ENCODE measurements at places on chromosomes 7 and 10.

DNA sequence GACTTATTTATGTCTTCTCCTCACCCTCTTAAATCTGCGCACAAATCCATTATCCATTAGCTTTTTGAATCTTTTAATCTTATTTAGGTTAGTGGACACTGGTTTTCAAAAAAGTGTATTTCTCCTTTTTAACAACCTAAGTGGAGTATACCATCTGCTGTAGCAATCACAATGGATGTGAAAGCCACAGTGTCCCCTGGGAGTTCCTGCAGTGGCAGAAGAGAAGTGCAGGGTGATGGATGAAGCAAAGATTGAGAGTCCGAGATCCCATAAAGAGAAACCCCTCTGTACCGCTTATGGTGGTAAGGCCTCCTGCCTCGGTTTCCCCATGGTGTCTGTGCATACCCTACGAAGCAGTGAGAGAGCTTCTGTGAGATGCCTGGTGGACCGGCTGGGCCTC is 236.4 kb downstream of the COBL start:
- no peak for DNase-seq

- no peak for DNase-seq
Measured at GRCh38 chr10:3672220-3672619, 112.8 kb downstream of the KLF6 start.

DNA sequence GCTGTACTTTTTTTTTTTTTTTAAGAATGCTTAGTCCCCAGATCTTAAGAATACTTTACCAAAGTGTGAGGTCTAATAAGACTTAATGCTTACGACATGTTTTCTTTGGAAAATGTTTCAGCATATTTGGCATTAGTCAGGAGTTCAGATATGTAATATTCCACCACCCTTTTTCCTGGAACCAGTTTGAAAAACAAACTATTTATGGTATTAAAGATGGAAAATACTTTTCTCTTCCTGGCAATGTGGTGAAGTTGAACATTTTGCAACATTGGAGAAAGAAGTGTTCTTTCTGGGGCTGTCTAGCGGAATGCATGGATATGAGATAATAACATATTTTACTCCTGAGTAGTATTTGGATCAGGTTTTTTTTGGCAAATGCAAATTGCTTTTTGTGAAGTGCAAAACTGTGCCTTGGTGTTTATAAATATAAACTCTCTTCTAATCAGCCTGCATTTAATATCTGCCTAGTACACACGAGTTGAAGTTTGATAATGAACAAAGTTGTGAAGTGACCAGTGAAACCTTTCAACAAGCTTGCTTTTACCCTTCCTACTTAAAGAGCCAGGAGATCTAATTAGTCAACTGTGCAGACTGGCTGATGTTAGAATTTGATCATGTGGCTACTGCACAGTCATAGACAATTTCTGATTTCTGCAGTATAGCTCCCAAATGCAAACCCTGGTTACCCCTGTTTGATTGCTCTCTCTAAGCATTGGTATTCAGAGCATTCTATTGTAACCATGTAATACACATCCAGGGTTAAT is 20.9 kb downstream of the MAP3K8 start:
- no peak for DNase-seq

DNA sequence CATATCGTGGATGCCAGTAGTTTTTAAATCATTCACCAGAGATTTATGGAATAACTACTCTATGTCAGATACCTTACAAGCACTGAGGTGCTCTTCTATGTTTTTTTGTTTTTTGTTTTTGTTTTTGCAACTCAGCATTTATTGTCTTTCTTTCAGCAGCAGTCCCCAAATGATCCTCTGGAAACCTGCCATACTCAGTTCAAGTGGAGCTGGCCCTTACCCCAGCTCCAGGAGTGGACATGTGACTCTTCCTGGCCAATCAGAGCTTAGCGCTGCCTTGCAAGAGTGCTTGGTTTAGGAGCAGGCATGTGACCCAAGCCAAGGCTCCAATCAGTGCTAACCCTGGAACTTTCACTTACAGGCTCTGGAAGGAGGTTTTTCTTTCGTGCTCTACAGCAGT is 356.6 kb upstream of the ZMIZ1 start:
- no peak for DNase-seq

GRCh38 chr10:131843881-131844284 is 56.9 kb upstream of the PPP2R2D start:
- DNase-seq: no peak

- no peak for DNase-seq
Measured at GRCh38 chr10:47365431-47366180, 17.4 kb downstream of the RBP3 start.

DNA sequence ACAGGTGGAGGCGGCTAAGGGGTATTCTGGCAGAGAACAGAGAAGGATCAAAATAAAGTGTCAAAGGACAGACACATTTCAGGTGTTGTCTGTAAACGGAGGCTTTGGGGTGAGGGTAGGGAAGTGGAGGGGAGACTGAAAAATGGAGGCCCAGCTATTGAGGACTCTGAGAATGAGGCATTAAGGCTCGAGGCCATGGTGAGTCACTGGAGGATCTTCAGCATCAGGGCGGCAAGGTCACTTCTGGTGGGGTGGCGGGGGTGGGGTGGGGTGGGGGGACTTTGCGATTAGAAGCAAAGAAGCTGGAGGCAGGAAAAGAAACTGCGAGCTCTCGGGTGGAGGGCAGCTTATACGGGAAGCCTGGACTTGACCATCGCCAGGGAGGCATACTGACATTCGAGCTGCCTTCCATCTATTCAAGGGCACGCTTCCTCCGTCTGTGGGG is 58.4 kb upstream of the PCGF5 start:
- no peak for DNase-seq

- no peak for DNase-seq
Measured at GRCh38 chr7:54837168-54837567, 78.2 kb upstream of the SEC61G start.

DNA sequence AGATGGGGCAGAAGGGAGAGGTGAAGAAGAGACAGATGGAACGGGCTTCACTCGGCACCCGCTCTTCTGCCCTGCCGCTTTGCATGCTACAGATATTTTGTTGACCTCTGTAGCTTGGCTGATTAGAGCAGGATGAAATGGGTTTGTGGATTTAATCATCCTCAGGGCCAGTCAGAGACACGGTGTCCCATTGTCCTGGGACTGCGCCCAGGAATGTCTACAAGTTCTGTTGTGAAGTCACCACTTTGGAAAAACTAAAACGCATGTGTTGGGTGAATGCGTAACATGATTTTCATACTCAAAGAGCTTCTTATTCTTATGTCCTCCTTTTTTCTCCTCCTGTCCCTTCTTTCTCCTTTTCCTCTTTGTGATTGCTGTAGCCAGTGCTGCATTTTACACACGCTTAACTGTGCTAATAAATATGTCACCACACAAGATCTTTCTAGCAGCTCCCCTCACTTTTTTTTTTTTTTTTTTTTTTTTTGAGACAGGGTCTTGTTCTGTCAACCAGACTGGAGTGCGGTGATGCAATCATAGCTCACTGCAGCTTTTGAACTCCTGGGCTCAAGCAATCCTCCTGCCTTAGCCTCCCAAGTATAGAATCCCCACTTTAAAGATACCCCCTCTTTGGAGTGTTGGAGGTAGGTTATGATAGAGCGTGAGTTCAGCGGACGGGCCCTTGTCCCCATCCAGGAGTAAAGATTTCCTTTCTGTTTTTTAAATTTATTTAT is 3.4 kb downstream of the CPA4 start:
- no peak for DNase-seq

DNA sequence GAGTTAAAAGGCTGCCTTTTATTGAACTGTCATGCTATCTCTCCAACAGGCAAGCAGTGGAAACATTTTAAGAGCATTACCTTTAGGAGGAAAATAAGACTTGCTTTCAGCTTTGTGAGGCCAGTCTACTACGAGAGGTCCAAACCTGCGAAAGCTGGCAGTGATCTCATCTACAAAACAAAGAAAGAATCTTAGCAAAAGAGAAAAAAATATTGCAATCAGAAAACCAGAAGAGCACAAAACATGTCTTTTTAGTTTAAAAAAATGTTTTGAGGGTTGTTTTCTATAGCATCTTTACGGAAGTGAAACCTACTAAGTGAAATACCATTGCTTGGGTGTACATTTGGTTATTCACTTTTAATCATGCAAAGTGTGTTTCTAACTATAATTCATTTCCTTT is 147.9 kb downstream of the CPEB3 start:
- no peak for DNase-seq

DNA sequence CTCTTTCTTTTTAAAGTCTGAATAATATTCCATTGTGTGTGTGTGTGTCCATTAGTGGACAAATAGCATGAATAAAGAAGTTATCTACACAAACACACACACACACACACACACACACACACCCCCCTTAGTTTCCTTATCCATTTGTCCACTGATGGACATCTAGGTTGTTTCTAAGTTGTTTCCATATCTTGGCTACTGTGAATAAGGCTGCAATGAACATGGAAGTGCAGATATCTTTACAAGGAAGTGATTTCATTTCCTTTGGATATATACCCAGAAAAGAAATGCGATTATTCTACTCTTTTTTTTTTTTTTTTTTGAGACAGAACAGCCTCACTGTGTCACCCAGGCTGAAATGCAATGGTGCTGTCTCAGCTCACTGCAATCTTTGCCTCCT is 113.5 kb downstream of the MBL2 start:
- DNase-seq: no peak

DNA sequence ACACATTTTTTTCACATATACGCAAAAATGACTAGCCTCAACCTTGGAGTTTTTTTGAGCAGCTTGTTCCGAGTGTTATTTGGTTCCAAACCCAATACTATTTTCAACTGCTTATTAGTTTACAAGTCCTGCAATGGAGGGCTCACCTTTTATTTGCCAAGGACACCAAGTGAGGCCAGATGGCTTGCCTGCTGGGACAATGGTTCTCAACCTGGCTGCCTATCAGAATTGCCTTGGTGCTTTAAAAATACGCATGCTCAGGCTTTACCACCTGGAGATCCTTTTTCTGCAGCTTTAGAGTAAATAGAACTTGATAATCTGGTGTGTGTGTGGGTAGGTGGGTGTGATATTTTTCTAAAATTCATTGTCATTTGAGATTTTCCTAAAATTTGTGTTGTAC is 276.8 kb downstream of the MTERF1 start:
- DNase-seq: no peak

DNA sequence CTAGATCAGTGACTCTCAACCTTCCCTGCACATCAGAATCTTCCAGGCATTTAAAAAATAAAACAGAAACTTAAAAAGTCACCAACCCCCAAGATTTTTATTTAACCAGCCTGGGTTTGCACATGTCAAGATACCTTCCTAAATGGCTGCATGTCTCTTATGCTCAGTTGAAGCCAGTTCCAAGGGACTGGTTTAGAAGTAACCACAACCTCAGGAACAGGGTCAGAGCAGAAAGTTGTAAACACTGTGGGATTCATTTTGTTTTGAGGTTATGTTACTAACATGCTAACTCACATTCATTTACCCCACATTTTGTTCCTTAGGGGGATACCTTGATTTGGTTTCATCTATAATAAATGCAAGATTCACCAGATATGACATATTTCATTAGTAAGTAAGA is 72.9 kb downstream of the PKD1L1 start:
- DNase-seq: no peak

- DNase-seq: no peak
Measured at GRCh38 chr10:29600067-29600466, 34.7 kb downstream of the SVIL start.

- no peak for DNase-seq
Measured at GRCh38 chr10:132138133-132138532, 48.6 kb upstream of the DPYSL4 start.

- DNase-seq: no peak
Measured at GRCh38 chr7:1160670-1161021, 650 bp upstream of the ZFAND2A start.

DNA sequence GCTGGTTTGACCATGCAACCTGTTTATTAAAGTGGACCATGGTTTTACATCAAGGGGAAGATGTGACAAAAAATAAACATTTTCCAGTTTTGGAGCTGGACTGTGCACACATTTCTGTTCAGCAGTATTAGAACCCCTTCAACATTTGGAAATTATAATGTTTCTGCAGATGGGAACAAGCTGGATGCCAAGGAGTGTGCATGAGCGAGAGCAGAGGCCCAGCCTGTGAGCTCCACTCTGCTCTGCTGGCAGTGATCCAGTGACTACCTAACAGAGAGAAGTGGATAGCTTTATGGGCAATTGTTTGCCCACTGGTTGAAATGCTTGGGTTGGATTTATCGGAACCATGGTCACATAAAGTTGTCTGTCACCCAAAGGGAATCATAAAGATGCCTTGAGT is 456.7 kb downstream of the NRG3 start:
- no peak for DNase-seq

DNA sequence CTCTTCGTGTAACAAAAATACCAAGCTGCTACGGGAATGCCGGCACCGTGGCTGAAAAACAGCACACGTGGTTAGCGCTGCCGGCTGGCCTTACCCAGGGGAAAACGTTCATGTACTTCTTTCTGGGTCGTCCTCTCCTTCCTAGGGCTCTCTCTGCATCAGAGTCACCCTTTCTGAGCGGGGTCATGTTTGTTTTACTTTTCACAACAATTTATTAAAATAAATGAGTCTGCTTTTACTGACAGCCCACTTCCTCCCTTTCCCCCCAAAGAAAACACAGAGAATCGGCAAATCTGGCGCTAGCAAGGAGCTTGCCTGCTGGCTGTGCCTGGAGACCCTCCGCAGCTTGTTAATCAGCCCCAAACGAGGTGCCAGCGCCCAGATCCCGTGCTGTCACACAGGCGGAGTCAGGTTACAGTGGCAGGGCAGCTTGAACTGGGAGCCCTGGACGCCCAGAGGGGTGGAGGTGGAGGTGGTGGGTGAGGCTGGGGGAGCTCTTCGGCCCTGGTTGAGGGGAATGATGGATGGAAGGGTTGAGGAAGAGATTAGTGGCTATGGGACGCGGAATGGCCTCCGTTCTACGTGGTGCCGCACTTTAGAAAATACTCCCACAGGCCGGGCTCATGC is 162.2 kb upstream of the TNS3 start:
- no peak for DNase-seq

DNA sequence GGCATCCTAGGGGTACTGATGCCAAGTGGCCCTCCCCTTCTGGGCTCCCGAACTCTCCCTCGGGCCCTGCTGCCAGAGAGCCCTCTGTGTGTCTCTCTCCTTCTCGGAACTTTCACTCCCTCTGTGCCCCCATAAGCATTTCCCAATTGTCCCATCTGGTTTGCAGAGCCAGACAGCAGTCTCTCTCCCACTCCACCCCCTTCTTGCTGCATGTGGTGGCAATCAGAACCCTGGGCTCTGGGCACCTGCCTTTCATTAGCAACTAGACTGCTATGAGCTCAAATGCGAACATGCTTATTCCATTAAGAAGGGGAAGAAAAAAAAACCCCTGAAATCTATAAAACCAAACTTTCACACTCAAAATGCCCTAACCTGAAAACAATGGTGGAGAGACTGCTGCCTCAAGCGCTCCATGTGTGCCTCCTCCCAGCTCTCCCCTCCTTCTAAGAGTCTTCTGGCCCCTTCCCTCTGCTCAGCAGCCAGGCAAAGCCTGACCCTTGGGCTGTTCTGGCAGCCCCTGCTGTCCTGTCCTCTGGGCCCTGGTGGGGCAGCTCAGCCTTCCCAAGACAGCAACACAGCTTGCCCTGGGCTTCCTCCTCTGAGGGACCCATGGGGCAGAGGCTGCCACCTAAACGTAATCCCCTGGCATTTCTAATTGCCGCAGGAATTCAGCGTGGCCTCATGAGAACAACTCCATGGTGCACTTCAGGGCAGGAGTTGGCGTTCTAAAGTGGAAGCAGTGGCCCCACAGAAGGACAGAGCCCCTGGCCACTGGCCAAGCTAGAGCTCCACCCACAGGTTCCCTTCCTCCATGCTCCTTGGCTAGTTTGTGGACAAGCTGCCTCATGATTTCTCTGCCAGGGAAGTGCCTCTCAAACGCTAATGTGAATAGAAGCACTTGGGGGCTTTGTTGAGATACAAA is 415.4 kb downstream of the PLXNA4 start:
- DNase-seq: no peak

Measured in stimulated activated CD8-positive, alpha-beta memory T cell treated with anti-CD3 and anti-CD28 coated beads, Interleukin-4, amount 100 ng/mL, for 1 hour (primary cell).